ENCODE measurements at places on chromosomes 7 and 10. TPM values are rescaled to one million over a fixed set of nuclear protein-coding genes. Genes with fewer than 3 reads are reported as not detected.

KLLN gene
- 0.56 TPM for total RNA-seq

SNCG gene
- total RNA-seq, result 4.2 TPM

ANKRD61 gene
- total RNA-seq, result 0.42 TPM

GRCh38 chr10:119396008-119396708 lies 146.4 kb downstream of the RGS10 start:
- no peak for DNase-seq

DNA sequence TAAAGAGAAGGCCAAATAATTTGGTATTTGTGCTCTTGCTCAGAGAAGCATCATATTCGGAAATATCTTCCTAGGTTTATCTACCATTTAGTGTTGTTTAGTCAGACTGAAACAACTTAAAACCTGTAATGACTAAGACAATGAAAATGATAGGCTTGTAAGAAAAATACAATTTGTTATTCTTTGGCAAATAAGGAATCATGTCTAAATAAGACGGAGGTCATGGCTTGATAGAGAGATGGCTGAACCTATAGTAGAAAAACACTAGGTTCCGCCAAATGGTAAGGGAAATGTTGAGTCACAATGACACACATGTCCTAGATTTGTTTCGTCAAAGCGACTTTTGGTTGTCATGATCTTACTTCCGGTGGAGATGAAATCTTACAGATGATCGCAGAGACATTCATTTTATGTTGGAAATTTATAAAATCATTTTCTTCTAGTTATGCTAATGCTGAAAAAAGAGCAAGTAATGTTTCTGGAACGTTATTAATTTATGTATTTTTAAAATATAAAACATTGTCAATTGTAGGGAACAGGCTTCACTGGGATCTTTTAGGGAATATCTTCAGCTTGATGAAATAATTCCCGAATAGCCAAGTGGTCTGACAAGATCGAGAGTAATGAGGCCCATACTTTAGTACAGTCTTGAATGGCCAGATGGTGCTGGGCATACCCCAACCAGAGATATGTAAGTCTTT lies 1.0 kb downstream of the SRGN start:
- peak; percentile 38 for DNase-seq

GRCh38 chr10:124222988-124223710 lies 129.8 kb upstream of the CHST15 start:
- DNase-seq, result peak; percentile 51

GRCh38 chr10:47207281-47207615 lies 92.7 kb upstream of the GDF10 start:
- peak; percentile 26 for DNase-seq
